Activated gamma-delta T cell (primary cell): ENCODE measurements at places on chromosomes 12 and 14.

DNA sequence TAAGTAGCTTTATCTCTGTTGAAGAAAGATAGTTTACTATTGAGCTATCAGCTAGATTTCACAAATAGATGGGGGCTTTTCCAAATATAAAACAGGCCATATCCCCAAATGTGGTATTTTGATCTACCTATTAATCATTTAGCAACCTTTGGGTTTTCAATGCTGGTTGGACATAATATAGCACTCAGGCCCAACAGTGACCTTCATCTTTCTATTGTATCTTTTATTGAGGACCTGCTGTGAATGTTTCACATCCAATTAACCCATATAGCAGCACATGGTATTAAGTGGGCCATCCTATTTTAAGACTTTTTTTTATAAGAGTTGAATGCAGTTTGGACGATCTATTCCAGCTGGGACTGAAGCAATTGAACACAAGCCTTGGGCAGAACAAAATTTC, 10.0 kb upstream of the NR1H4 start:
- DNase-seq, result no peak

- no peak for DNase-seq
Measured at GRCh38 chr12:131218026-131218922, 264.6 kb downstream of the ADGRD1 start.

DNA sequence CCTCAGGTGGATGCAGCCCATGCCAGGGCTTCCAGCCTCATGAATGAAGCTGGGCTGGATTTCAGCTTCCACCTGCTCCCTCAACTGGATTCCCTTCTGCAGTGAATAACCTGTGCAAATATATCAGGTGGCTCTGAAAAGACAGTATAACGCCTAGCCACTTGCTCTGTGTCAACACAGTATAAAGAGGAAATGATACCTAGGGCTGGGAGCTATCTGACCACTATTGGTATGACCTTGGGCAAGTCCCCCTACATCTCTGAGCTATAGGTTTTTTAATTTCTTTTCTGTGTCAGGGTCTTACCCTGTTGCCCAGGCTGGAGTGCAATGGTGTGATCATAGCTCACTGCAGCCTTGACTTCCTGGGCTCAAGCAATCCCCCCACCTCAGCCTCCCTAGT, 19.8 kb downstream of the ISM2 start:
- no peak for DNase-seq

DNA sequence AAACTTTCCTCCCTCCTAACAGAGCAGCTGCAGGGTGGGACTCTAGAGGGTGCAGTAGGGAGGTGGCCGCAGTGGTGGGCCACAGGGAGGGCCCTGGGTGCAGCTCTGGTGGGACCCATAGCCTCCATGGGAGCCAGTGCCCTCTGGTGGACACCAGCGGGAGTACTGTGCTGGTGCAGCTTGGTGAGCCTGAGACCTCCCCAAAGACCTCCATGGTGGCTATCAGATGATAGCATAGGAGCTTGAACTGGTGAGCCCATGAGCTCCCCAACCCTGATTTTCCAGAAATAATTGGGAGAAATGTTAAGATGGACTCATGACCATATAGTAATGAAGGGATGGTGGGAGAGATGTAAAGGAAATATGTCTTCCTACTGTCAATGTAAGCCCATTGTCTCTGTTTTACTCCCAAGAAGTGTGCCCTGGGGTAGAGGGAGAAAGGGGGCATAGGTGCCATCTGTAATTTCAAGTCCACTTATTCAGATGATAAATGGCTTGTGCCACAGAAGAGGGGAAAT, 98.7 kb downstream of the GAS2L3 start:
- no peak for DNase-seq

DNA sequence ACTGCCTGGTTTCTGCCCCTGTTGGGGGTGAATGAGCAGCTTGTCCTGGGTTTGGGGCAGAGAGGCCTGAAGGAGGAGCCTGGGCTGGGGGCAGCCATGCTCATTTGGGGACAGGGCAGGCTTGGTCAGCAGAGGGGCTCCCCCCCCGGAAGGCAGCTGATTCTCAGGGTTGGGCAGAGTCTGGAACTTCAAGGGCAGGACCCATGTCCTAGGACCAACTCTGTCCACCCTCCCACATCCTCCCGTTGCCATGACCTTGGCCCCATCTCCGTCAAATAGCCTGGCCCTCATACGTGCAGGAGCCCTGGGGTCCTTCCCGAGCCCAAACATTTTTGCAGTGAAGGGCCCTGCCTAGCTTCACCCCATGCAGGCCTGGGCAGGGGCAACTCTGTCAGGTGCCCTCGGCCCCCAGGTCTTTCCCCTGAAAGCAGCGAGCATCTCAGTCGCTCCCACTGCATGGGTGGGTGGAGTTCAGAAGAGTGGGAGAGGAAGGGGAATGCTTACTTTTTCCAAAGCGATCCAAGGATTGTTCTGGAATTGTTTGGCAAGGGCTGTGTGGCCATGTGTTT, 32.6 kb downstream of the TNFAIP2 start:
- DNase-seq, result no peak

GRCh38 chr12:58502226-58502625, 418.1 kb downstream of the LRIG3 start:
- DNase-seq, result no peak

DNA sequence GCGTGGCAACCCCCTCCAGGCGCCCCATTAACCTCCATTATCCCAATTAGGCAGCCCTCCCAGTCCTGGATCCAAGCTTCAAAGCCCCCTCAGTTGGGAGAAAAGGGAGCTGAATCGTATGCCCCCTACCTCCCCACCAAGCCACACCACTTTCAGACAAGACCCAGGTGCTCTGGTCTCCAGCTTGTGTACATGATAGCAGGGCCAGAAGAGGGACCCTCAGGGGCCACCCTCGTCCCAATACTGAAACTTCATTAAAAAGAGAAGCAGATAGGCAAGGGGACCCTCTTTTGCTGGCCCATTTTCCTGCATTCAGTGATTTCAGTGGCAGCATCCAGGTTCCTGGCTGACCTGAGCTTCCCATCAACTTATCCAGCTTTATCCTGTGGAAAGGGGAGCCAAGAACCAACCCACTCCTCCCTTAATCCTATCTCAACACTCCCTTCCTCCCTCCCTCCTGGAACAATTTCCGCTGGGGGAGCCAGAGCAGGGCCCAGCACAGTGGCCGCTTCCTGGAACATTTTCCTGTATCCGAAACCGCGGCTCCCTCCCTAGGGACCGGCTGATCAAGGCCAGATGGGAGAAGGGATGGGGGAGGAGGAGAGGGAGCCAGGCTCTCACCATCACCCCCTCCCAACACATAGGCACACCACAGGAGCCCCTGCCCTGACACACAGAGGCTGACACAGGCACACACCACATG, 9.5 kb upstream of the SP7 start:
- DNase-seq, result no peak
